M059J (cell line): ENCODE measurements at places on chromosomes 13 and 19. TPM values are rescaled to one million over a fixed set of nuclear protein-coding genes. Genes with fewer than 3 reads are reported as not detected.
A peak's percentile ranks its signal among the peaks of the same experiment; 100 is the strongest.

DNA sequence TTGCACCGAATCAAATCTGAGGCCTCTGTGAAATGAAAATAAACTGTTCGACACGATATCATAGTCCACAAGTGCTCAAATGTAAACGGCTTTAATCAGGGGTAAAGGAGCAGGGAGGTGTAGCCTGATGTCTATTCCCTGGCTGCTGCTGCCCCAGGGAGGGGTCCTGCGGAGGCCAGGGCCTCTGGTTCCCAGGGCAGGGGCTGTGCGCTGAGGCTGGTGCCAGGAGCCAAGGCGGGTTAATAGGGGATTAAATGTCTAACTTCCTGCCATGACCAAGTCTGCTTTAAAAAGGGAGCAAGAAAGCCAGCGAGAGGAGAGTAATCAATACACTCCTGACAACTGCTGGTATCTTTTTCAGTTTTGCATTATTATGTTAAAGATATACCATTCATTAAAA lies 59.4 kb downstream of the ZNF536 start:
- no peak for DNase-seq

DNA sequence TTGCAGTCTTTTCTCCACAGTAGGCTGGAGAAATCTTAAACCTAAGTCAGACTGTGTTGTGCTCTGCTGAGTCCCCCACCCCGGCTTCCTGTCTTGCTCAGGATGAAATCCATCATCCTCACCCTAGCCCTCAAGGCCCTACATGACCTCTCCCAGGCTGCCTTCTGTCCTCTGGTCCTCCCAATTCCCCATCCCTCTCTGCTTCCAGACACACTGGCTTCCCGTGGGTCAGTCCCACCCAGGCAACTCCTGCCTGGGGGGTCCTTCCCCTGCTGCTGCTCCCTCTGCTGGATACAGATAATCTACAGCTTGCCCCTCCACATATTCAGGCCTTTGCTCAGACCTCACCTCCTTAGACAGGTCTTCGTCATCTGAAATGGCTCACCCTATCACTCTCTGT lies 18.4 kb upstream of the CBY2 start:
- no peak for DNase-seq

GRCh38 chr13:34611671-34612070 lies 330.4 kb upstream of the NBEA start:
- no peak for DNase-seq

Gene LRRC25
- total RNA-seq, result not detected in 2 replicates

Gene ATXN8OS
- not detected in 2 replicates for total RNA-seq

DNA sequence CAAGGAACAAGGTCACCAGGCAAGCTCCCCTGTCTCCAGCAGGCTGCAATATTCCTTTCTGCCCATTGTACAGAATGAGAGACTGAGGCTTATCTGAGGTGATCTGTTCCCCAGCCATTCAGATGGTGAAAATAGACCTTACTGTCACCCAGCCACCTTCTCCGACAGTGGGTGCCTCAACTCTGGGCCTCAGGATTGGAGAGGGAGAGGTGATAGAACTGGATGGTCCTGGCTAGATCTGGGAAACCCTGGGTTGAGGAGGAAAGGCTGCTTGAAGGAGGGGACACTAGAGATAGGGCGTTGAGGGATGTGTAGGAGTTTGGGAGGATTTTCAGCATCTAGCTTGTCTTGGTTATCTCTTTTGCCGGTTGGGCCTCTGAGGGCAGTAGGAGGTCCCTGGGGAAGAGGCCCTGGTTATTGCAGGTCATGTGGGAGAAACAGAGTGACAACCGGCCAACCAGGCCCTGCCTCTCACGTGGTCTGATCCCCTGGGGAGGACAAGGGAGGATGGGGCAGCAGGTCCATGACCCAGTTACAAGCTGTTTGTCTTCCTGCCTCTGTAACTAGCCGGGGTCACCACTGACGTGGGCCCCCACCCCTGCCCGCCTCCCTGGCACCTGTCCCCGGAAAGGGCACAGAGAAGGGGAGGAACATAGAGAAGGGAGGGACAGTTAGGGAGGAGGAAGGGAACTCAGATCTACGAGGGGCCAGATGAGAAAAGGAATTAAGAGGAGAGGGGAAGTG lies 8.2 kb downstream of the NFIC start:
- no peak for DNase-seq

DNA sequence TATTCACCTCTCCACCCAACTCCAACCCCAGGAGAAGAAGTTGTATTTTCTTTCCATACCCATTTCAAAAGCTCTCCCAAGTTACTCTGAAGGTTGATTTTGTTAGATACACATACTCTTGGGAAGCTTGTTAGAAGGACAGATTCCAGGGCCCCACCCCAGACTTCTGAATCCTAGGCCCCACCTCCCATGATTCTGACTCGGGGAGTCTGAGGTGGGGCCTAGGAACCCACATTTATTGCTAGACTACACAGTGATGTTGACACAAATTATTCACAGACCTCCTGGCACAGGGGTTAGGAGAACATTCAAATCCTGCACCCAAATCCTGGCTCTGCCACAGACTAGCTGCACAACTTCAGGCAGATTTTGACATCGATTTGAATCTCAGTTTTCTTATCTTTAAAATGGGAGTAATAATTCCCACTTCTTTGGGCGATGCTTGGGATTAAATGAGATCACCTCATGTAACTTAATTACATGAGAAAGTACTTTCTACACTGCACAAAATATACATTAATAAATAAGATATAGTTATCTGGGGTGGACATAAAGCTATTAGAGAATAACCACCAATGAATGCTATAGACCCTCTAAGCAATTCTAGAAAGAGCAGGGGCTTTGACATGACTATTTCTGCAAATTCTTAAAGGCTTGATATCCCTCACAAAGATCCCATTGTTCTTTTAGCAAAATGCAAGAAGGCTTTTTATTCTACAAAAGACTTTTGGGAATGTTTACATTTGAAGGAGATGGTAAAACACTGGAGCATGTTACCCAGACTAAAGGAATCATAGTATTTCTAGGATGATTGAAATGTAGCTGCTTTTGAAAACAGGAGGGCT lies 18.0 kb downstream of the MBNL2 start:
- DNase-seq, result no peak

DNA sequence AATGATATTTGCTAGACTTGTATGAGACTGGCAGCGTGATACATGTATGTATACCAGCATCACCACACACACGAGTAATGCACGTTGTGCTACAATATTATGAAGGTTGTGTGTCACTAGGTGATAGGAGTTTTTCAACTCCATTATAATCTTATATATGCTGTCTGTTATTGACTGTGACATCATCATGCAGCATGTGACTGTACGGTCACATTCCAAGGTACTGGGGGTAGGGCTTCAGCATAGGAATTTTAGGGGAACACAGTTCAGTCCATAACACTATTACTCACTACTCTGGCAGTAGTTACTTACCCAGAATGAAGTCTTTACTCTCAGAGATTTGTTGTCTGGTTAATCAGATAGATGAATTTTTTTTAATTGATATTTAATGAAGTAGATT lies 91.1 kb downstream of the CDK8 start:
- no peak for DNase-seq

- peak; percentile 3 for DNase-seq
Observed at GRCh38 chr13:52130641-52131040, 1.8 kb upstream of the NEK5 start.

DNA sequence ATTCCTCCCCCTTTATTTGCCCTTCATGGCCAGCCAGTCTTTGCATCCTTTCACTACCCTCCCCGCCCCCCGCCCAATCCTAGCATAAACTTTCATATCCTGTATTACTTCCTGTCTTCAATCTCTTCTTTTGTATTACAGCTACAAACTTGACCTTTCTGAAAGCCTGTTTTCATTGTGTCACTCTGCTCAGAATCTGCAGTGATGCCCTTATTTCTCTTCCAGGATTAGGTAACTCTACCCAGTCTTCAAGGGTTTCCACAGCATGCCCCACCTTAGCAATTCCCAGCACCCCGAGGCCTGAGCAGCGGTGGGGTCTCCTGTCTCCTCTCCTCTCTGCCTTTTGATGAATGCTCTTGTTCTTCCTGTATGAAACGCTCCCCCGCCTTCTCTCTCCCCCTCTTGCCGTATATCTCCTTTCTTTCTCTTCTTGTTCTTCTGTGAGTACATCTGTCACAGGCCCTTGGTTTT lies 145.6 kb downstream of the SHISA2 start:
- DNase-seq, result no peak
